Stimulated activated CD8-positive, alpha-beta memory T cell treated with anti-CD3 and anti-CD28 coated beads, Interleukin-2, amount 100 ng/mL, for 1 hour (primary cell): ENCODE measurements at places on chromosomes 7 and 10.

DNA sequence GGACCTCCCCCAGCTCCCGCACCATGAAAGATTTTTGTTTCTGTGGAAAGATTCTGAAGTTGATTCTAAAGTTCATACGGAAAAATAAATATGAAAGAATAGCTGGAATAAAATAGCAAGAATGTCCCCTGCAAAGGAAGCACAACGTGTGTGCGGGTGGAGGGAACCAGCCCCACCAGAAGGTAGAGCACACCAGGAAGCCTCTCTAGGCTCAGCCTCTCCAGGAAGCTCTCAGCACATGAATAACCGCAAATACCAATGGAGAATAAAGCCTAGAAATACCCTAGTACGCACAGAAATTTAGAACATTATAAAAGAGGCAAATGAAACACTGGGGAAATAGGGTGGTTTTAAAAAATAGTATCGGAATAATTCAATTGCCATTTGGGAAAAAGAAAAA is 24.6 kb upstream of the FAM170B start:
- DNase-seq = no peak

- no peak for DNase-seq
Measured at GRCh38 chr7:26306790-26307189, 15.1 kb downstream of the SNX10 start.

- DNase-seq = no peak
Measured at GRCh38 chr7:20459419-20459818, 128.7 kb downstream of the ITGB8 start.

DNA sequence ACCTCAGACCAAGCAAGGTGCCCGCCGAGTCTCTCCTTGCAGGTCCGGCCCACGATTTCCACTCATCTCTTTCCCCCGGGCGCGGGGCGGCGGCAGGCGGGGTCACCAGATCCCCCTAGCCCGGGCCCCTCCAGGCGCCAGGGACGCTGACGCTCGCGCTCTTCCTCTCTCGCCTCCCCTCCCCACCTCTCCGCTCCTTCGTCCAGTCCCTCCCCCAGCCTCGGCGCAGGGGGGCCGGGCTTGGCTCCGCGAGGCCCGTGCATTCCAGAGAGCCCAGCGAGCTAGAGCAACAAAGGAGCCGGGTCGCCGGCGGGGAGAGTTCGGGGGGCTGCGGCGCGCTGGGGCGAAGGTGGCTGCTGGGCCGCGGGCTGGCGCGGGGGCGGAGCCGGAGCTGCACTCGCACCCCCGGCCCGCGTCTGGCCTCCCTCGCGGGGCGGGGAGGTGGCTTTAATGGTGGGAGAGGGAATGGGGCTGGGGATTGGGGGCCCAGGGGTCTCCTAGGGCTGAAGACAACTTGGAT is at the start of gene SMO:
Gene SMO, plus strand, starts transcription at position 262 of the 520 bp plus-strand sequence. CDS start 519 bp downstream, outside the sequence.
- DNase-seq = no peak

DNA sequence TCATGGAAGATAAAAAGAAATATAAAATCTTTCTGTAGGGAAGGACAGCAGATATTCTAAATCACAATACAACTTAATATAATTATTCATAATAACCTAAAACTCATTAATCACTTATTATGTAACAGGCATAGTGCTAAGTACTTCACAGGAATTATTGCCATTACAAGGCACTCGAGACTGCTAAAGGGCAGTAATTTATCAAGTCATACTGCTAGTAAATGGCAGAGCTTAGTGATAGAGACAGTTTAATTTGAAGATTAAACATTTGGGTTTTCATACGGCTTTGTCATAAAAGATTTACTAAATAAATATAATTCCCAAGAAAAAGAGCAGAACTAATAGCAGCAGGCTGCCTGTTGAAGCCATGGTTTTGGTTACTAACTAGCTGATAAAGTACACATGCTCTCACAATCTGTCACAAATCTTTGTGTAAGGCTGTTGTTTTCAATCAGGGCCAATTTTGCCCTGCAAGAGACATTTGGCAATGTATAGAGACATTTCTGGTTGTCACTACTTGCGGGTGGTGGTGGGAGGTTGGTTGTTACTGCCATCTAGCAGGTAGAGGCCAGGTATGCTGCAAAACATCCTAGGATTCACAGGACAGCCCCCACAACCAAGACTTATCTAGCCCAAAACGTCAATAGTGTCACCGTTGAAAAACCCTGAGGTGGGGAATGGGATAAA is 233.3 kb upstream of the CACNA2D1 start:
- no peak for DNase-seq

- no peak for DNase-seq
Measured at GRCh38 chr7:142033154-142033553, 37.5 kb downstream of the MGAM start.

DNA sequence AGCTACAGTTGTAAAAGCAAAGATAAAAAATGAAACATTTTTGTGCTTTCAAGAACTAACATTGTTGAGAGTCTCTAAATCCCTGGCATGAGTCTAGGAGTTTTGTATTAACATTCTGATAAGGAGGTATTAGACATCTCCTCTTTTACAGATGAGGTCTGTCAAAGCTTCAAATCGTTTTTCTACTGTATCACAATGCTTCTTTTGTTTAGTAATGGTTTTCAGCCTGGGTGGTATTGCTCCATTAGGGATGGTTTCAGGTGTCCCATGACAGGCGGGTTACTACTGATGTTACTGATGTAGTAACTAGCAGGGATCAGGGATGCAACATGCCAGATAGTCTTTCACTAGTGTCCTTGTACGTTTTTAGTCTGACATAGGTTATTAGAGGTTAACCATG is 27.4 kb downstream of the STAM start:
- no peak for DNase-seq

DNA sequence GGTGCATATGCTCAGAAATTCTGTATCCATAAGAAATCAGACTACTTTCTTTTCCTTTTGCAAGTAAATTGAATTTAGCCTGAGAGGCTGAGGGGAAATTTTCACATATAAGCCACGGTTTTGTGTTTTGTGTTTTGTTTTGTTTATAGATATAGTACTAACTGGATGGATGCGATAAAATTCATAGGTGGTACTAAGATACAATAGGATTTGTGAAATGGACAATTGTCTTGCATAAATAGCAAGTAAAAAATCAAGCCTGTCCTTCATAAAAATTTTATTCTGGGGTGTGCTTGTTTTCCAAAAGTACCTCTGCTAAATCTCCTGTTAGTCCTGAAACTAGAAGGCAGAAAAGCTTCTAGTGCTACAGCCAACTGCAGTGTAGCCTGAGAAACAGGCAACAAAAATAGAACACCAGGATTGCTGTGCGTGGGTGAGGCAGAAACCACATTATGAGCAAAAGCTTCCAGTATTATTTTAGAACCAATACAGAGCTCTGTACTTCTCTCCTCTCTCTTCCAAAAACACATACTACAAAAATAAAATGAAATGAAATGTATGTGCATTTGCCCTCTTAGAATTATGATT is 634 bp upstream of the HDAC9 start:
- DNase-seq = no peak

DNA sequence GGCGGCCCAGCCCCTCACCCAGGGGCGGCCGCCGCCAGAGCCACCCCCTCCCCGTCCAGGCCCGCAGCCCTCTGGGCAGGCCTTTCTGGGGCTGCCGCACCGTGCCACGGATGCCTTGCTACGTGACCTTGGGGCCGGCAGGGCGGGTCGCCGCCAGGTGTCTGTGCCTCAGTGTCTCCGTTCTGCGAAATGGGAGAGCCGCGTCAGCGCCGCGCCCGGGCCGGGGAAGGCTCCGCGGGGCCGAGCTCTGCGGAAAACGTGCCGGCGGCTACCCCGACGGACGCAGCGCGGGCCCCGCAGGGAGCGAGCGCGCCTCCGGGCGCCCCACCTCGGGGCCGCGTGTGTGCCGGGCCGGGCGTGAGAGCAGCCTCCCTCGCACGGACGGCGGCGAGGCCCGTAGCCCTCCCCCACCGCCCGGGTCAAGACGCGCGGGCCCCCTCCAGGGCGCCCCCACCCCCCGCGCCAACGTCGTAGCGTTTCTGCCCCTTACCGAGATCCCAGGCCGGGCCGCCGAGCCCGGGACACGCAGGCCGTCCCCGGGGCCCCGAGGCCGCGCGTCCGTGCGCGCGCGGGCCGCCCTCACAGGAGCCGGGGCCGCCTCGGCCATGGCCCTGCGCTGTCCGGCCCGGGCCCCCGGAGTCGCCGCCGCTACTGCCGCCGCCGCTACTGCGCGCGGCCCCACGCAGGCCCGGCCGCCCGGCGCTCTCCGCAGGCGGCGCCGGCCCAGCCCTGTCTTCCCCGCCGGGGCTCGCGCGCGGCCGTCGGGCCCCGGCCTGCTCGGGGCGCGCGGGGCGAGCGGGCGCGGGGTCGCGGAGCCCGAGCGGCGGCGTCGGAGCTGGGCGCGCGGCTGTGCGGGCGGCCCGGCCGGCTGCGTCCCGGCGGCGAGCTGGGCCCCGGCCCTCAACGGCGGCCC is 1.1 kb downstream of the ZNF777 start:
- no peak for DNase-seq

DNA sequence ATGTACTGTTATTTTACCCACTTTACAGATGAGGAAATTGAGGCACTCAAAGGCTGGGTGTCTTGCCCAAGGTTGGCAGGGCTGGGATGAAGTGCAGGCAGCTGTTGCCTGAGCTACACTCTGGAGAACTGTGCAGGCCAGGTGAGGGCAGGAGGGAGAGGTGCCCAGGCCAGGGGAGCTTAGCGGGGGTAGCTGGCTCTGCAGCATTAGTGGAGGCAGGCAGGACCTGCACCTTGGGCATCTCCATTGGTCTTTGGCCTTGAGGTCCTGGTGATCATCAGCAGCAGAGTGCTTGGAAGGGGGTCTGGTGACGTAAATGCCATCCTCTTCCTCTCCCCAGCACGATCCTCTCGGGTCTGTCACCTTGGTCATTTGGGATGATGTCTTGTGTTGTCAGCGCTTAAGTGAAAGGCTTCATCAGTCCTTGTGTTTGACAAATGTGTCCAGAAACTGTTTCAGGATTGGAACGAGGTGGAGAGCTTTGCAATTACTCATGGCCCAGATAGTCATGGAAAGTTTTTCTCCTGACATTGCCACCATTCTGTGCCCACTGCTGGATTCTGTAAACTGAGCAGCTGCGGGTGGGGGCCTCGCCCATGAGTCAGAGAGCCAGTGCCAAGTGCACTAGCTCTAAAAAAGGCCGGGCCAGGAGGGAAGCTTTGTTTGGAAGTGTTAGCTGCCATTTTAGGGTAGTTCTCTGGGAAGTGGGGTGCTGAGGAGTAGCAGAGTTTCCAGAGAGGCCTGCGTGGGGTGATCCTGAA is 47.6 kb downstream of the TSPAN15 start:
- no peak for DNase-seq

DNA sequence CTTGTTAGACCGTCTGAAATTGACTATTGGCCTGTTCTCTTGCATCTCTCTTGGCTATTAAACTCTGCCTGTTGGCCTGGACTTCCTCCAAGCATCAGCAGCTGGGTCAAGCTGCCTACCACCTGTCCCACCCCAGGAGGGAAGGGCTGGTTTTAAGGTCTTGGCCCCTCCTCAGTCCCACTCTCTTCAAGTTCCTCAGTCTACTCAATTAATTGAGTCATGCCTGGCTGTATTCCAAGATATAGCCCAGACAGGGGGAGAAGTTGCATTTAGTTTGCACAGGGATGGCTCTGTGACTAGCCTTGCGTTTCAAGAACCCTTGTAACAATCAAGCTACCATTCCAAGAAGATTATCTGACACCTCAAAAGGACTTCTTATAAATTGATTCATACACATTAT is 113.8 kb upstream of the GLI3 start:
- no peak for DNase-seq

DNA sequence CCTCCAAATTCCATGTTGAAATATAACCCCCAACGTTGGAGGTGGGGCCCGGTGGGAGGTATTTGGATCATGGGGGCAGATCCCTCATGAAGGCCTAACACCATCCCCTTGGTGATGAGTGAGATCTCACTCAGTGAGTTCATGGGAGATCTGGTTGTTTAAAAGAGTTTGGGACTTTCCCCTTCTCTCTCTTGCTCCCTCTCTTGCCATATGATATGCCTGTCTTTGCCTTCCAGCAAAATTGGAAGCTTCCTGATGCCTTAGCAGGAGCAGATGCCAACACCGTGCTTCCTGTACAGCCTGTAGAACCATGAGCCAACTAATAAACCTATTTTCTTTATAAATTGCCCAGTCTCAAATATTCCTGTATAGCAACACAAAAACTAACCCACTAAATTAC is 55.7 kb upstream of the CDK1 start:
- no peak for DNase-seq

DNA sequence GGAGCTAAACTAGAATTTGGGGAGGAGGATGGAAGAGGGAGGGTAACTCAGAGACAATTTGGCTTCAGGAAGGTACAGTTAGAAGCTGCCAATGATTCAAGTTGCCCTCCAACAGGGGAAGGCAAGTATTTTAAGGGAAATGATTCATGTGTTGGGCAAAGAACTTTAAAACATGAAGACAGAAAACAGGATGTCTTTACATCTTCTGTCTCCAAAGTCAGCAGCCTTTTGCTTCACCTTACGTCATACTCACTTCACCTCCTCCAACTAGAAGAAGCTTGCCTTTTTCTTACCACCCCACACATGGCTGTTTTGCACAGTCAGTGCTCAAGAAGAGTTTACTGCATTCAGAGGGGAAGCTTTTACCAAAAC is 36.1 kb downstream of the PPP1R3C start:
- no peak for DNase-seq

- no peak for DNase-seq
Measured at GRCh38 chr7:47671358-47671757, 89.4 kb upstream of the TNS3 start.

GRCh38 chr7:8430643-8431042 is 2.8 kb upstream of the NXPH1 start:
- DNase-seq = no peak
